ENCODE measurements at places on chromosomes 6 and 20. TPM values are rescaled to one million over a fixed set of nuclear protein-coding genes. Genes with fewer than 3 reads are reported as not detected.

HCRTR2 gene
- not detected for total RNA-seq

DNA sequence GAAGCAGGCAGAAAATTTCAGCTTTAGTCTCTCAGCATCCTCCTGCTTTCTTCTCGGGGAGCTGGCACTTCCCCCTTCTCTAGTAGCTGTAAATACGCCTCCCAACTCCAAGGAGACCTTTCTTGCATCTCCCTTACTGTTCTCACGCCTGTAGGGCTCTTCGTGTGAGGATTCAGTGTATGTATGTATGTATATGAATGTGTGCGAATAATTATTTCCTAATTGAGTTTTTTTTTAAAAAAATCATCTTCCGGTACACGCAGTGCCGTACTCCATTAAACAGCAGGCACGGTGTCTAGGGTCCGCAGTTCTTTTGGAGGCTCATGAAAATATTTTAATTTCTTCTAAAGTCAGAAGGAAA is 85.4 kb downstream of the HFE start:
- DNase-seq = peak; percentile 70

DNA sequence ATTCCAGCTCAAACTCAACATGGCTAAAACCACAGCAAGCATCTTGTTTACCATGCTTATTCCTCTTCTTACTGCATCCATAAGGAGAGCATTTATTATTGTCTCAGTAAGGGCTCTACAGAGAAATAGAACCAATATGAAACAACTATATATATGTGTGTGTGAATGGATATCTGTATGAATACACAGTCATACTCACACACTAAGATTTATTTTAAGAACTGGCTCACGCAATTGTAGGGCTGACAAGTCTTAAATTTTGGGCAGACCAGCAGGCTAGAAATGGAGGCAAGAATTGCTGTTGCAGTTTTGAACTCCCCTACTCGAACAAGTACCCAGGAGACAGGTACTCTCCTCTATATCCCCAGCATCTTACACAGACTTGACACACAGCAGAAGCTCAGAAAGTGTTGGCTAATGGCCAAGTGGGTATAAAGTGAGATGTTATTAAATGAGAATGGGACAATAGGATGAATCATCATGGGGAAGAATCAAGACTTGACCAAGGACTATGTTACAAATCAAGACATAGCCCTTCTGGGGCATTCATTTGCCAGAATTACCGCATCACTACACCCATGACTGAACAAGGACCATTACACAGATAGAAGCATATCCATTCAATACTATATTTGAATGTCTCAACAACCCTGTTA is 13.0 kb downstream of the ZHX3 start:
- no peak for DNase-seq

GRCh38 chr6:23523771-23524170 is 602.2 kb upstream of the NRSN1 start:
- no peak for DNase-seq

- no peak for DNase-seq
These were observed 28.0 kb upstream of the NEDD9 start for GRCh38 chr6:11260249-11261038.

GRCh38 chr20:25059866-25060465 is 2.0 kb upstream of the ACSS1 start:
- DNase-seq = no peak

DNA sequence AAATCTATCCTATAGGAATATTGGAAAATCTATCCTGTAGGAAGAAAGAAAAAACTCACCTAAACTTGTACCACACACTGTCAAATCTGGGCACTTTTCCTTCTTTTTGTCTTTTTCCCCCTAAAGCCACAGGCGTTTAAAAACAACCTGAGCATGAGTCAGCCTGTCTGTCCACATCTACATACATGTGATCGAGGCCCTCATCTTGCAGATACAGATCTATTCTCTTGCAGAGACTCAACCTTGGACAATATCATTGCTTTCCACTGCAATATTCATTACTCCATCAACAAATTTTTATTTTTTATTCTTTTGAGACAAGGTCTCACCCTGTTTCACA is 95.9 kb upstream of the IYD start:
- DNase-seq = no peak

- DNase-seq = peak; percentile 34
These were observed 6.5 kb upstream of the USP45 start for GRCh38 chr6:99521633-99522151.

DNA sequence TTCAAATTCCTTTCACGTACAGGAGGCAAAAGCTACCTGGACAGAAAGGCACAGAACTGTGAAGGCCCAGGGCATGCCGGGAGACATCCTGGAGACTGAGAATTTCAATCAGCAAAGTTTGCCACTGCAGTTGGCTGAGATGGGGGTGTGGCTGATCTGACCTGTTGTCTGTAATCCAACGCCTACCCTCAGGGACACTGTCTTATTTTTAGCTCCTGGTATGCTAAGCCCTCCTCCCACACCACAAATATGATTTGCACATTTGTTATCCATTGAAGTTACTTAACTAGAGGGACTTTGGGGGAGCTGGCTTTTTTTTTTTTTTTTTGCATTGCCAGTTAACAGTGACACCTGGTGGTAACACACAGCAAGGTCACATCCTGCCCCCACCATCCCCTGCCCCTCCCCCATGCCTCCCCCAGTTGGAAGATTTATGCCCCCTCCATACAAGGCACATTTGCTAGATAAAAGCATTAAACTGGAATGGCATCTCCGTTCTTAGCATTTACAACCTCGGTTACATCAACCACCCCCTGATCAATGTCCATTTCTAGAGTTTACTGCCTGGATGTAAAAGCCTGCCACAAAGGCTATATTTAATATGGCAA is 40.4 kb downstream of the TTI1 start:
- peak; percentile 69 for DNase-seq

GRCh38 chr6:1945235-1945832 is 300.1 kb downstream of the GMDS start:
- DNase-seq = no peak

DNA sequence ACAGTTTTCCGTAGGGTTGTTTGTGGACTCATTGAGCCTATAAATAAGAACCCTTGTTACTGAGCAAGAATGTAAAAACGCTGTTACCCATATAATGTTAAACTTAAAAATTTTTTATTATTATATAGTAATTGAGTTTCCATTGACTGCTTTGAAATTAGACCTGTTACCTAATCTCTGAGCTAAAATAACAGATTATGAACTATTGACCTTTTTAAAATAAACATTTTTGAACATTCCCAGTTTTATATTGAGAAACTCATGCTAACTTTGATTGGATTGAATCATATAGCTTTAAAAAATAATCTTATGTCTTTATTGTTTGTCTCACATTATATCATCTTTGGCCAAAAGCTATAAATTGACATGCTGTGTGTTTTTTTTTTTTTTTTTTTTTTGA is 95.5 kb downstream of the CD2AP start:
- DNase-seq = no peak
